Activated T-cell treated with anti-CD3 and anti-CD28 coated beads, Interleukin-2, amount 50 U/mL, for 1 hour (primary cell): ENCODE measurements at places on chromosomes 5 and 9.

- DNase-seq: no peak
Observed at GRCh38 chr9:93245437-93245970, 61.6 kb downstream of the WNK2 start.

GRCh38 chr5:42604171-42604711, 152.4 kb upstream of the CCDC152 start:
- no peak for DNase-seq

DNA sequence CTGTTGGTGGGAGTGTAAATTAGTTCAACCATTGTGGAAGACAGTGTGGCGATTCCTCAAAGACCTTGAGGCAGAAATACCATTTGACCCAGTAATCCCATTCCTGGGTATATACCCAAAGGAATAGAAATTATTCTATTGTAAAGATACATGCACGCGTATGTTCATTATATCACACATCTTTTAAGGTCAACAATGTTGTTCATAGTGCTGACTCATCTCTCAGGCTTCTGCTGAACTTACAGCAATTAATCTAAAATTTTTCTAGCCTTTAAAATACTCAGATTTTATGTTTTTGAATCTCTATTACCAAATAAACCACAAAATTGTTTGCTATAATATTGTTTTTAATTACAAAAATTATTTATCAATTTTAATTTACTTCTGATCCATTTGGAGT, 38.8 kb upstream of the ZNF618 start:
- no peak for DNase-seq

DNA sequence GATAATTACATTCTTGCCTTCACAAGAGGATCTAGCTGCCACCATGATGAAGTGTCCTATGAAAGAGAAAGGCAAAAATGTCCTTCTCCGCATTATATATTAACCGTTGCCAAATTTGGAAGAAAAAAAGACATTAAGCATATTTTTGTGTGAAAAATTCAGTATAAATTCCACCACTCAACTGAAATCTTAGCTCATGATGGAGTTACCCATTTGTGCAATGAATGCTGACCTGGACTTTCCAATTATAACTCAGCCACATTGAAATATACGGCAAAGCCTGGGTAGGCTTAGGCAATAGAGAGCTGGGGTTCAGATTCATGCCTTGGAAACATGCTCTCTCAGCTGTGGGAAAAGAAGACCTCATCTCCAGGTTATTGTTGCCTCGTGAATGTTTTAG, 71.3 kb upstream of the VCAN start:
- no peak for DNase-seq

- no peak for DNase-seq
Observed at GRCh38 chr9:111298111-111298510, 31.9 kb downstream of the OR2K2 start.
